Stimulated activated CD4-positive, alpha-beta T cell treated with anti-CD3 and anti-CD28 coated beads, Interleukin-12 subunit alpha, Interleukin-12 subunit beta, amount 100 ng/mL, for 24 hours (primary cell): ENCODE measurements at places on chromosomes 4 and X.
A peak's percentile ranks its signal among the peaks of the same experiment; 100 is the strongest.

GRCh38 chrX:13899607-13900006 is 82.7 kb upstream of the GPM6B start:
- DNase-seq: no peak

DNA sequence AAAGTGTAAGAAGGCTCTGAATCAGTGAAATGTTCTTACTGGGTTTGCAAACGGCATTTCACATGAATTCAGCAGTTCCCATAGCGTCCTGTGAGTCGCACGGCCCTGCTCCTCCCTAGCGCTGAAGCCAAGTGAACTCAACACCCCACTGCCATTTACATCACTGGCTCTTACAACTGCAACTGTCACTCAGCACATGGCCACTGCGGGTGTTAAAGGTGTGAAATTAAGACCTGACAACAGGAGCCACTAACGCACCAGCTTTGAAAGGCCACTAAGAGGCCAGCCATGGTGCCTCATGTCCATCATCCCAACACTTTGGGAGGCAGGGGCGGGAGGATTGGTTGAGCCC is 31.7 kb downstream of the RNF212 start:
- DNase-seq: no peak

- DNase-seq: no peak
These were observed 13.1 kb downstream of the TMSB4X start for GRCh38 chrX:12987900-12988594.

DNA sequence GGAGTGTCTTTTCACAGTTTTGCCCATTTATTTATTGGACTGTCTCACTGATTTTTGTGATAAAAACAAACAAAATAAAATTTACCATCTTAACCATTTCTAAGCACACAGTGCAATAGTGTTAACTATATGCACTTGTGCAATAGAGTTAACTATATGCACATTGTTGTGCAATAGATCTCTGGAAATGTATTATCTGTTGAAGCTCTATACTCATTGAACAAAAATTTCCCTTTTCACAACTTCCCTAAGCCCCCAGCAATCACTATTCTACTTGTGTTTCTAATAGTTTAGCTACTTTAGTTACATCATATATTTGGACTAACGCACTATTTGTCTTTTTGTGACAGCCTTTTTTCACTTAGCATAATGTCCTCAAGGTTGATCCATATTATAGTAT is 59.7 kb upstream of the BEX4 start:
- DNase-seq: no peak

GRCh38 chr4:53633608-53634007 is 42.3 kb upstream of the LNX1 start:
- no peak for DNase-seq

- no peak for DNase-seq
These were observed 54.5 kb downstream of the CCSER1 start for GRCh38 chr4:90181644-90182043.

- peak; percentile 29 for DNase-seq
These were observed 266.8 kb downstream of the C4orf33 start for GRCh38 chr4:129362691-129363274.

DNA sequence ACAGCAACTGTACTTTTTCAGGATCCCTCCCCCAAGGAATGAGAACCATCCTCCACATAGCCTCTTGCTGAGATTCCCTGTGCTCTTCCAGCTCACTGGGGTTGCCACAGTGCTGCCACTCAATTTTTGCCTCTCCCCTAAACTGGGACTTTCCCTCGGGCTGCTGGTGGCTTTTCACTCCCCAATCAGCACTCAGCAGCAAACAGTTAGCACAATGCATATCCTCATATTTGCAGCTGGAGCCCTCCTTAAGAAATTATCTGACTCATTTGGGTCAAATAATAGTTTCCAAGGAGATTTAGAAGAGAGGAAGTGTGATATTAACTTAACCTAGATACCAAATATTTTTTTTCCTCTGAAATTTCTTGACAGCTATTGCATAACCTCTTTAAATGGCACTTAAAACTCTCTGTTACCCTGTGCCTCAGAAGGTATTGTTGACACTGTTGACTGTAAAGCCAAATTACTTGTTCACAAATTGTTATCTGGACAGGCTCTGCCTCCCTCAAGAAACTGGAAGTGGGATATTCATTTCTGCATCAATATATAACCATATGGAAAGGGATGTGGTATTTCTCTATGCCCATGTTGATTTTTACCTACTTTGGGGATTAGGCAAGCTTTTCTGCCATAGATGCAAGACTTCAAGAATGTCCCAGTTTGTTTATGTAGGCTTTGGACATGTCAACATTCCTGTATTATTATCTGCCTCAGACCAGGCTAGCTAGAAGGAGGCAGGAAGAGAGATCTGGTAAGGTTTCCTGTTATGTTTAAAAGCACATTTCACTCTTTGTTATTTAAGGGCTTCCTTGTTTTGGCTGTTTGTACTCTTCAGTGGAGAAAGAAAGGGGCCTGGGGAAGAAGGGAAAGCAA is 58.0 kb downstream of the SEPTIN11 start:
- no peak for DNase-seq

DNA sequence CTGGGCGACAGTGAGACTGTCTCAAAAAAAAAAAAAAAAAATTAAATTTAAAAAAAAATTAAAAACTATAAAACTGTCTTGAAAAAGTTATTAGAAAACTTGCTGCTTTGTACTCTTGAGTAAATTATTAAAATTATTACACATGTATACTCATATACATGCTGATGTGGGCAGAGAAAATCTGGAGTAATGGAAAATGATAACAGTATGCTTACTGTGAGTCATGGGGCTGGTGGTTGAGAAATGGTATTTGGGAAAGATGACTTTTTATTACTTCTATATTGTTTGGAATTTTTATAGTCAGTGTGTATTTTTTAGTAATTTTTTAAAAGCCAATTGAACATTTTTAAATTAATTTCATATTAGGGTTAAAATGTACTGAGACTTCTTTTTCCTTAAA is 7.5 kb downstream of the YY2 start:
- no peak for DNase-seq

DNA sequence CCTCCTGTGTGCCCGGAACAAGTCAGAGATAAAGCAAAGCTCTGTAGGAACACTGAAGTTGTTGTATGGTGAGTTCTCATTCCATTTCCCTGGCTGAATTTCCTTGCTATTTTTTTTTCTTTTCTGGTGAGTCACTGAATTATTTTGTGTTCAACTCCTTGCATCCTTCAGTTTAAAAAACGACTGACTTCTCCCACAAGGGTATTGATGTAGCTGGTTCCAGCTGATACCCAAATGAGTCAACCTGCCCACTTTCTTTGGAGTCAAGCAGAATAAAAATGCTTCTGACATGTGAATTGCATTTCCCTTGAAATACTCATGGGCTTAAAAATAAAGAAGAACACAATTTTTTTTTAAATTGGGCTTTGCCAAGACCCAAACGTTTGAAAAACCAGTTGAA is 85.5 kb downstream of the SHOX start:
- no peak for DNase-seq

GRCh38 chr4:103086551-103086950 is 10.0 kb upstream of the SLC9B2 start:
- DNase-seq: no peak

DNA sequence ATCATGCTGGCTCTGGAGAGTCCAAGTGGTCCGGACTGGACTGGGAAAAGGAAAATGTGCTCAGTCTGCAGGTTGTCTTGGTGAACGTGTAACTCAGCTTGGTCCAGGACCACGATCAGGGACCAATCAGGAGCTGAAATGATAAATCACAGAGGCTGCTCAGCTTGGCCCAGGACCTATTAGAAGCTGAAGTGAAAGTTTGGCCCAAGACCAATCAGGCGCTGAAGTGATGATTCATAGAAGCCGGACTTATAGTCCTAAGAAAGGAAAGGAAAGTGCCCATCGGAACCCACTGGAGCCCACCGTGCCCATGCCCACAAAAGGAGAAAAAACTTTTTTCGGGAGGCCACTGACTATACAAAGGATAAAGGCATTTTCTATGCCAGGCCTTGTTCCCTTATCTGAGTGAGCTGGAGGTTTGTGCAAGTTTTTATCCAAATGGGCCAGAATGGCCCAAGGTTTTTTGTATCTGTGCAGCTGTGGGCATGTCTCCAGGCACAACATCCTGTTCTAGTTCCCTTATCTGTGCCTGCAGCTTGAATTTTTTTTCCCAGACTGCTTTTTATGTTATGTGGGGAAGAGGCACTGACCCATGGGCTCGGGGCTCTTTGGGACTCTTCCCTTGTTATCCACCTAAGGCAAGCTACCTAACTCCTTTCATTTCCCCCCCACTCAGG is 194.4 kb downstream of the FAM133A start:
- no peak for DNase-seq

DNA sequence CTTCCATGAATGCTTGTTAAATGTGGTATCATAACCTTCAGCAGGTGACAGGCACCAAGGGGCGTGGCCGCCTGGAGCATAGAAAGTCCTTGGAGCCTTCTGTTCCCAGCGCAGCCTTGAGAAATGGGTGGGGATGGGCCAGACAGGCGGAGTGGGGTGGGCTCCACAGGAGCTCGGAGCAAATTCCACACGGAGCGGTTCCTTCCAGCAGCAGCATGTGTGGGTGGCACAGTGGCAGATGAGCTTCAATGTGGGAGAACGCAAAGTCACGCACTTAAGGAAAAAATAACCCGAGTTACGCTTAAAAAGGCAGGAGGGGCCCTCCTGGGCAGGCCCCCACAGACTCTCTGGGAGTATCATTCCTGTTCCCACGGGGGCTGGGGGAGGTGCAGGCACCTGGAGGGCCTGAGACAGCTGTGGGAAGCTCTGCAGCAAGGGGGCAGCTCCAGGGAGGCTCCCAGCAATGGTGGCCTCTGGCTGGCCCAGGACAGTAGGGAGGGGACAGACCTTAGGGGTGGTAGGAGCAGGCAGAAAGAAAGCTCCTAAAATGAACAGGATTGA is 15.3 kb downstream of the TMEM271 start:
- no peak for DNase-seq

DNA sequence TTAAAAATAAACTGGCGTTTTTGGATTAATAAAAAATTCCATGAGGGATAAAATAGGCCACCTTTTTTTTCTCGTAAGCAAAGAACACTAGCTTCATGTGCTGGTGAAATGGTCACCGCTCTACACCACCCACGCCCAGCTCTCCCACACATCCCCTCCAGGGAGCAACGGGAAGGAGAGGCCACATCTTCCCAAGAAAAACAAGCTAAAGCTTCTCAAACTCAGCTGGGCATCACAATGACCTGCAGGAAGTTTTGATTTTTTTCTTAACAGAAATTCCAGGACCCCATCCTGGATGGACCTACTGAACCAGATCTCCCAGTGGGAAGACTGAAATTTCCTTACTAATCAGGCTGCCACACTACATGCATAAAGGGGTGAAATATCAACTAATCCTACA is 9.8 kb downstream of the TSPAN5 start:
- no peak for DNase-seq

DNA sequence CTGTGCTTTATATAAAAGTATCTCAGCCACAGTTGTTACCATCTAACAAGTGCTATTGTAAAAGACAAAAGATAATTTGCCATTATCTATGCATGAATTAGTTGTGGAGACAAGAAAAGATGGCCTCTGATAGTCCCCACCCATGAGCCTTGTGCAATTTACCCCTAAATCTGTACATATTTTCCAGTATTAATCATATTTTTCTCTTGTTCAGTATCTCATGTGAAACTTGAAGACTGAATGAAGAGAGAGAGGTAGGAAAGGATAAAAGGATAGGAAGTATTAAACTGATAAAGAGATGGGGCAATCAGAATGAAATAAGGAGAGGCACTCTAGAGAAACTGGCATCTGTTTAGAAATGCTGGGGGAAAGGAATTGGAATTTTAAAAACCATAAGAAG is 3.7 kb downstream of the MYOZ2 start:
- DNase-seq: no peak

GRCh38 chrX:9899640-9900111 is 67.5 kb upstream of the CLDN34 start:
- peak; percentile 4 for DNase-seq

DNA sequence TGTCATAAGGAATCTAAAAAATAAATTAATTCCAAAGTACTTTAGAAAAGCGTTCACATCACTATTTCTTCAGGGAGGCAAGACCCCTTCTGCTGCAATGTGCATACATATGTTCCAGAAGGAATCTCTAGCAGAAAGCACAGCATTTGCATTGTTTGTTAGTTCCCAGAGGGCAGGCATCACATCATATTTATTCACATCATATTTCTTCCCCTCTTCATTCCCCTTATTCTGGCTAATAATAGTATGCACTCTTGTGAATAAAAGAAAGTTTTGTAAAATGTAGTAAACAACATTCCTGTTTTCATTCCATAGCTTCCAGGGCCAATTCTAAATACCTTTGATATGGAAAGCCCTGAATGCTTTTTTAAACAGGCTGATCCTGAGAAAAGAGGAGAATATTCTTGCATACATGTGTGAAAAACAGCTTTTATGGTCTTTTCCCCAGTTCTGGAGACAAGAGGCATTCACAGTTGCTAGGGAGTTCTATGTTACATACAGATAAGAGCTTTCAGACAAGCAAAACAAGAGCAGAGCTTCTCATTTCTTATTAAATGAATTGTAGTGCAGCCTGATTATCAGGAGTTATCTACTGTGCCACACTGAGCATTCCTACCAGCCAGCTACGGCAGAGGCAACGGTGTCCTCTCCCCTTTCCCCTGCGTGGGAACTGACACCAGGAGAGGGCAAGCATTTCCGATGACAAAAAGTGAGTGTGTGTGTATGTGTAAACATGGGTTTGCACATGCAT is 15.2 kb downstream of the GATB start:
- DNase-seq: no peak

DNA sequence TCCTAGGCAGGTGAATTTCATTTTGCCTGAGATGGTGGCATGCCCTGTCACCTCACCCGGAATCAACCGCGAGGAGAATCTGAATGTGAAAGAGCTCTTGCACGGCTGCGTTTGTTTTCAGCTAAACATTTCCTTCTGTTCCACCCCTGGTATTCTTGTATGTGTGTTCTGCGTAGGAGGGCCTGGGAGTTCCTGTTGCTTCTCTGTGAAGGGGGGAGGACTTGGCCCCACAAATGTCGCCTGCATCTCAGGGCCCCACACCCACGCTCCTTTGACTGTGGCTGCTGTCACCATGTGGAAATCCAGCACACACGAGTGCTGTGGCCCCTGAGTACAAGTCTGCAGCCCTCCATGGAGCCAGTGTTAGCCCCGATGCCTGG is 45.8 kb upstream of the CLCN4 start:
- peak; percentile 47 for DNase-seq

- DNase-seq: no peak
These were observed 47.2 kb downstream of the SLC34A2 start for GRCh38 chr4:25702848-25703247.

- DNase-seq: no peak
These were observed 293.1 kb downstream of the CAMK2D start for GRCh38 chr4:113468165-113469022.

- no peak for DNase-seq
These were observed 163.5 kb upstream of the TLL1 start for GRCh38 chr4:165709516-165709915.
